ENCODE measurements at places on chromosomes 2 and 18. TPM values are rescaled to one million over a fixed set of nuclear protein-coding genes. Genes with fewer than 3 reads are reported as not detected.

IL36A gene
- not detected for total RNA-seq

KCNJ13 gene
- not detected for total RNA-seq

TAF4B gene
- 11.9 TPM for total RNA-seq

PCARE gene
- not detected for total RNA-seq

FAM110C gene
- 47.1 TPM for total RNA-seq

CPLX4 gene
- total RNA-seq = not detected

LYPD6B gene
- 1.1 TPM for total RNA-seq

FASTKD1 gene
- total RNA-seq = 58.0 TPM

DSG1 gene
- not detected for total RNA-seq

APLF gene
- 2.9 TPM for total RNA-seq

SNORC gene
- 15.9 TPM for total RNA-seq

GRCh38 chr2:120579916-120580685, 155.6 kb upstream of the GLI2 start:
- no peak for DNase-seq

DNA sequence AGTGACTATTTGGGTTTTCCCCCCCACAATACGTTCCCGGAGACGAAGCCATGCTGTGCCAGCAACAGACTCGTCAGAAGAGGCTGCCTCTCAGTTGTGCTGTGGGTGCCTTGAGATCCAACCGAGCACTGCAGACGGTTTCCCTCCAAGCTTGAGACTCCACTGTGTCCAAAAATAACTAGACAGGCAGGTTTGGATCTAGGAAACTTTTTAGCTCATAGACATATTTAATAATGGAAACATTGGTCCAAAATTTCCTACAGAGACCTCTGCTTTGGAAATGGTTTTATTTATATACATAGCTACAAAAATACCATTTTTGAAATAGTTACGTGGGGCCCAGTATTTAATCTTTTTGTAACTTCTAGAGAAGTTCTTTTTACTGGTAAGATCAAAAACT, 63.1 kb upstream of the SPATS2L start:
- no peak for DNase-seq

- peak; percentile 15 for DNase-seq
Observed at GRCh38 chr2:37858400-37858711, 66.7 kb upstream of the RMDN2 start.

GRCh38 chr2:100513650-100514049, 43.4 kb downstream of the NMS start:
- DNase-seq = no peak

GRCh38 chr2:102129951-102130646, 12.4 kb upstream of the IL1R1 start:
- no peak for DNase-seq

DNA sequence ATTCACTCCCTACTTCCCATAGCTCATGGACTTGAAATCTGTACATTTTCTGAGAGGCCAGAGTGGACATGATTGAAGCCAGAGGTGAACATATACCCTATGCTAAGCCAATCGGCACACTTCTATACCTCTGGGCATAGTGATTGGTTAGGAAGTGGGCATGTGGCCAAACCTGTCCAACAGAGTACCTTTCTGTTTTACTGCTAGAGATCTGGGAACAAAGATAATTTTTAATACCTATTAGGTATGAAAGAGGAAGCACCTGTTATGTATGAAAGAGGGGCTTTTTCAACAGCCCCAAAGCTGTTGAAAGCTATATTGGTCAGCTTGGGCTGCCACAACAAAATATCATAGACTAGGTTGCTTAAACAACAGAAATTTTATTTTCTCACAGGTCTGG, 27.7 kb downstream of the METTL8 start:
- DNase-seq = peak; percentile 19

GRCh38 chr2:154640000-154640399, 58.5 kb upstream of the KCNJ3 start:
- no peak for DNase-seq

GRCh38 chr2:147441182-147441581, 403.6 kb upstream of the ACVR2A start:
- no peak for DNase-seq

DNA sequence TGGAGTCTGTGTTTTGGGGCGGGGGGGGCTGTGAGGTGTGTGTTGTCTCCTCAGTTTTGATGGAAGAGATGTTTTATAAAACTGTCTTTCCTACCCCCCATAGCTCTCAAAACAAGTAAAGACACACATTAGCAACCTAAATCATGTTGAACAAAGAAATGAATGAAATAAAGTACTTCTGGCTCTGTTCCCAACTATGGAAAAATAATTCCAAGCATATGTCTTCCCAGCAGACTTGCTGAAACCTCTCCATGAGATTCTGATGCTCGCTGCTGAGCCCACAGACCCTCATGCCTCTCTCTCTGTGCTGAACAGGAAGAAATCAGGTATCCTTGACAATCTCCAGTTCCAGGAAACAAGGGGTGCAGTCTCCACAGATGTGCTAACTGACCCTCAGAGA, 226.7 kb upstream of the KLHL29 start:
- DNase-seq = no peak

- DNase-seq = peak; percentile 61
Observed at GRCh38 chr2:102664471-102664909, 45.1 kb downstream of the SLC9A2 start.

DNA sequence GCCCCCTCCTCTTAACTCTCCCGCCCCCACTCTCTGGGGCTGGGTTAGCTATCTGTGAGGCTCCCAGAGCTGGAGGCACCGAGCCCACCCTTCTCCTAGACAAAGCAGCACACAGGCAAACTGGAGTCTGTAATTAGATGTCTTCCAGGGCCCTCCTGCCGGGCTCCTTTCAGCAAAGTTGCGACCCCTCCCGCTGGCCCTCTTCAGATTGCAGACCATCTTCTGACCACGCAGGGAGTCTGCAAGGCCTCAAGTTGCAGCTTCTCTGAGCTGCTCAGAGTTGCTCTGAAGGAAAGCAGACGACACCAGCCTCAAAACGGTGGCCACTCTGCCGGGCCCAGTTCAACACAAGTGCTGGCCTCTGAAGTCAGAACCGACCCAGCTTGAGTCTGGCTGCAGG, 228.4 kb upstream of the COPS8 start:
- DNase-seq = no peak

GRCh38 chr2:222494104-222494739, 69.9 kb downstream of the SGPP2 start:
- no peak for DNase-seq

GRCh38 chr2:3317277-3317685, 60.3 kb downstream of the EIPR1 start:
- DNase-seq = no peak

DNA sequence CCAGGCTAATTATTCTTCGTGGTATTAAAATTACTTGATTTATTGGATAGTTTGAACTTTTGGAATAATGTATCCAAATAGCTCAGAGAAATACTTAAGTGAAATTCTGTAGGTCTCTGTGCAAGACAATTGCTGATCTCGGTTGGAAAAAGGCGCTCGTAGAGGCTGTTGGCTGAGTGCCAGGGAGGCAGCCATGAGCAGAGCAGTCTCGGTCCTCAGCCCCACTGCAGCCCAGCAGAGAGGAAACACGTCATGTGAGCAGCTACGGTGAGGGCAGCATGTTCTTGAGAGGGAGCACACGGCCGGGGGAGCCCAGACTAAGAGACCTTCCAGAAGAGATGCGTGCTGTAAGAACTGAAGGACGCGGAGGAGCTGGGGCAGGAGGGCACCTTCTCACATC, 42.5 kb downstream of the DCDC2C start:
- no peak for DNase-seq

GRCh38 chr2:136019306-136019705, 33.9 kb upstream of the DARS1 start:
- no peak for DNase-seq

DNA sequence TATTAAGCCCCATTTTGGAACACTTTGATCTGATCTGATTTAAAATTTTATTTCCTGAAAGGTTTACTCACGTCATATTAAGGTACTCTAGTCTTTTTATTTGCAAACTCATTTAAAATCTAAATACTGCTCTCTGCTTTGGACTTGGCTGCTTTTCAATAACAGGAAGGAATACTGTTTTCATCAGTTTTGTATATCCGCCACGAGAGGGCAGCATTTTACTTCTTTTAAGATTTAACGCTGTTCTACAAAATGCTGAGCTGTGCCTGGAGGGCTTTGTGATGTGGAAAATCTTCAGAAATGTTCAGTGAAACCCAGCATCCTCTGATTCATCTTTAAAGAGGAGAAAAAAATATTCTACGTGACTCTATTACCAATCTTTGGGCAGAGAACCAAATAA, 37.5 kb upstream of the SLC38A11 start:
- DNase-seq = peak; percentile 52

- no peak for DNase-seq
Observed at GRCh38 chr2:201781557-201782051, 871 bp upstream of the ALS2 start.

DNA sequence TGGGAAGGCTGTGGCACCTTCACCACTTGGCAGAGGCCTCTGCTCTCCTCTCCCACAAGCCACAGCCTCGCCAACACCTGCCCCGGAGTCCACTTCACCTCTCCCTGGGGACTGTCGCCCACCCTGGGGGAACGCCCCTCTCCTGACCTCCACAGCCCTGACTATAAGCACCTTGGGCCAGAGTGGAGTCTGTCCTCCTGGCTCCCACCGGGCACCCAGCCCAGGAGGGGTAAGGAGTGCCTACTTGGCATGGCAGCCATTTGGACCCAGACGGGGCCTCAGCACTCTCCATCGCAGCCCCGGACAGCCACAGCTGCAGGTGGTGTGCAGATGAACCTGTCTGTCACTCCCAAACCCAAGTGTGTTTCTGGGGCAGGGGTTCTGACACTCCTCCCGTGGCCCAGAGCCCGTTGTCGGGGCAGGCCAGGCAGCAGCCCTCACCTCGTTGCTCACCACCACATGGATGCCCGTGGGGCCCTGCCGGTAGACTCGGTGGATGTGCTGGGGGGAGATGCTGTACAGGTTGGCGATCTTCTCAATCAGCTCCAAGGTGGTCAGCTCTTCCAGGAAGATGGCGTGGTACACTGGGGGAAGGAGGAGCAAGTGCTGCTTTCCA, 53.5 kb downstream of the TFCP2L1 start:
- no peak for DNase-seq

DNA sequence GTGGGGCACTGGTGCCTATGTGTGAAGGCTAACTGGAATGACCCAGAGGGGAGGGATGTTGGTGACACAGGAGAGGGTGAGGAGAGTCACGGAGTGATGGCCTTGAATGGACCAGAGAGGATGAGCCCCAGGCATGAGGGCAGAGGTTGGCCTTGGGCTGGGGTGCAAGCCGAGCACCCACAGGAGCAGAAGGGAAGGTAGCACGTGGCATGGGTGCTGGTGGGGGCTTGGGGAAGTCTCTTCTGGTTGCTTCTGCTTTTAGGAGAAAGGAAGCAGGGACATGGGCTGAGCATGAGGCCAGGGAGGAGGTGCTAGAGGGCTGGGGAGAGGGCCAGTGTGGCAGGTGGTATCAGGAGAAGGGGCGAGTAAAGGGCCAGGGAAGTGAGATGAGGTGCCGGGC, 183.8 kb downstream of the DYSF start:
- DNase-seq = no peak

DNA sequence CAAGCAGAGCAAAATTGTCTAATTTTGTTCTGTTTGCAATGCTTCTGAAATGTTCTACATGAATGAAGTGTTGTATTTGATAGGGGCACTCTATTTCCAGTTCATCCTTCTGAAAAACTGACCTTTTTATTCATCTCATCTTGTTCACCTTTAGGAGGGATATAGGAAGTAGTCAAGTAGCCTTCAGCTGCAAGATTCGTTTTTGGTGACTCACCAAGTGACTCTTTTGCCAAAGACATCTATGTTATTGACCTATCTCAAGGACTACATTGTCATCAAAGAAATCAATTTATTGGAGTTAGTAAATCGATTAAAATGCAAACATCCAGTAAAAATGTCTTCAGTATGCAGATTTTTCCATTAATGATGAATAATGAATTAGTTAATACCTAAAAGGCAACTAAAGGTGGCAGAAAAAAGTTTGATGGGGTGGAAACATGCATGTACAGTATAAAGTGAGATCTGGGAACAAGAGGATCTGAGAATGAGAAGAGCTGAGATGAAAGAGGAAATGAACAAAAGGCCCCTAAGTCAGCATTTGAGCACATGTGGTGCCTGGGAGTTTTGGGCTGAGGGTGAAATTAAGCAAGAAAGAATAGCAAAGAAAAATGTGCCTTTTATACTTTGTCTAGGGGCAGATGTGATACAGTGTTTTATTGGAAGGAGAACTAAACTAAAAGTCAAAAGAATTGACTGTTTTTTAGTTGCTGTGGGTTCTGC, 255.1 kb upstream of the LINC00305 start:
- DNase-seq = no peak

DNA sequence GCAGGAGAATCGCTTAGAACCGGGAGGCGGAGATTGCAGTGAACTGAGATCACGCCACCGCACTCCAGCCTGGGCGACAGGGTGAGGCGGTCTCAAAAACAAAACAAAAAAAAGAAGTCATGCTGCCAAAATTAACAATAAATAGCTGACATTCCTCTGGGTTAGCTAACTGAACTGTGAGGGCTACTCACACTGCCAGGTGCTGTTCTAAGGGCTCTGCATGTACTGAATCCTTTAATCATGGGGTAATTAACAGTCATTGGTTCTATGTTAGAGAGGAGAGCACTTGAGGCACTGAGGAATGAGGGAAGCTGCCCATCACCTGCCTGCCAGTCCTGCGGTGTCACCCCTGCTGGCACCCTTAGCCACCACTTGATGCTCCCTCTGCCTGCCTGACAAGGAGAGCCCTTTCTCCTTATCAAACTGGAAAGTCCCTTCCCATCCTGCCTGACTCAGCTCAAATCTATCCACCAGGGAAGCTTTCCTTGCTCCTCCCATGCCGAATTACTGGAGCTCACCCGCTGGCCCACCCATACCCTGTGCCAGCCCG, 73.0 kb upstream of the RIOK3 start:
- DNase-seq = no peak

- DNase-seq = peak; percentile 50
Observed at GRCh38 chr2:226673314-226673723, 126.3 kb downstream of the IRS1 start.

GRCh38 chr2:173874894-173875237, 90.3 kb downstream of the SP3 start:
- no peak for DNase-seq

GRCh38 chr2:60158262-60158661, 395.2 kb downstream of the BCL11A start:
- no peak for DNase-seq
